GM23248 (cell line): ENCODE measurements at places on chromosomes 6 and 20.

DNA sequence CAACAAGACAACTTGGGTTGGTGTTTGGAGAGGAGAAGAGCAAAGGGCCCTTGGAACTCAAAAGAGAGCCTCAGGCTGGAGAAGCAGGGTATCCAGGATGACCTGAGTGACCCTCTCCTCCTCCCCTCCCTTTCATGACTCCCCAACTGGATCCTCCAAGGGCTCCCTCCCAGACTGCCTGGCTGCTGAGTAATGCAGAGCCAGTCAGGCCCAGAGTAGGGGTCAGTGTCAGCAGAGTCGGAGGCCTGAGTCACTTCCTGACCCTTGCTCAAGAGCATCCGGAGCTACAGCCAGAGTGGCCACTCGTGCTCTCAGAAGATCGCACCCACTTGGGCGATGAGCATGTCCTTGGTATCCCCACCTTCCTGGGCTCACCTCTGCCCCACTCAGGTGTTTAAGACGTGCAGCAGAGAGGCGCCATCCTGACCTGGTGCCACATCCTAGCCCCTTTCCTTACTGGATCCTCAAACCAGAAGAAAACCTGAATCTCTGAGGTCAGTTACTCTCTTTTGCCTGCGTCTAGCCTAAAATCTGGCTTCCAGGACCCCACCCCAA, 2.8 kb upstream of the MAPK13 start:
- DNase-seq: peak; percentile 94

- no peak for DNase-seq
Observed at GRCh38 chr6:106563614-106564013, 65.7 kb downstream of the RTN4IP1 start.

- peak; percentile 14 for DNase-seq
Observed at GRCh38 chr6:113017353-113017752, 670.2 kb downstream of the RFPL4B start.

GRCh38 chr6:17125407-17125806, 23.6 kb downstream of the STMND1 start:
- no peak for DNase-seq

DNA sequence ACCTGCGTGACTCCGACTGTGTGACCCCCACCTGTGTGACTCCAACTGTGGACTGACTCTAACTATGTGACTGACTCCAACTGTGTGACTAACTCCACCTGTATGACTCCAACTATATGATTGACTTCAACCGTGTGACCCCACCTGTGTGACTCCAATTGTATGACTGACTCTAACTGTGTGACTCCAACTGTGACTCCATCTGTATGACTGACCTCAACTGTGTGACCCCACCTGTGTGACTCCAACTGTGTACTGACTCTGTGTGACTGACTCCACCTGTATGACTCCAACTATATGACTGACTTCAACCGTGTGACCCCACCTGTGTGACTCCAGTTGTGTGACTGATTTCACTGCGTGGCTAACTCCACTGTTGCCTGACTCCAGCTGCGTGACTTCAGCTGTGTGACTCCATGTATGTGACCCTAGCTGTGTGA, 38.6 kb downstream of the SYNJ2 start:
- DNase-seq: no peak

DNA sequence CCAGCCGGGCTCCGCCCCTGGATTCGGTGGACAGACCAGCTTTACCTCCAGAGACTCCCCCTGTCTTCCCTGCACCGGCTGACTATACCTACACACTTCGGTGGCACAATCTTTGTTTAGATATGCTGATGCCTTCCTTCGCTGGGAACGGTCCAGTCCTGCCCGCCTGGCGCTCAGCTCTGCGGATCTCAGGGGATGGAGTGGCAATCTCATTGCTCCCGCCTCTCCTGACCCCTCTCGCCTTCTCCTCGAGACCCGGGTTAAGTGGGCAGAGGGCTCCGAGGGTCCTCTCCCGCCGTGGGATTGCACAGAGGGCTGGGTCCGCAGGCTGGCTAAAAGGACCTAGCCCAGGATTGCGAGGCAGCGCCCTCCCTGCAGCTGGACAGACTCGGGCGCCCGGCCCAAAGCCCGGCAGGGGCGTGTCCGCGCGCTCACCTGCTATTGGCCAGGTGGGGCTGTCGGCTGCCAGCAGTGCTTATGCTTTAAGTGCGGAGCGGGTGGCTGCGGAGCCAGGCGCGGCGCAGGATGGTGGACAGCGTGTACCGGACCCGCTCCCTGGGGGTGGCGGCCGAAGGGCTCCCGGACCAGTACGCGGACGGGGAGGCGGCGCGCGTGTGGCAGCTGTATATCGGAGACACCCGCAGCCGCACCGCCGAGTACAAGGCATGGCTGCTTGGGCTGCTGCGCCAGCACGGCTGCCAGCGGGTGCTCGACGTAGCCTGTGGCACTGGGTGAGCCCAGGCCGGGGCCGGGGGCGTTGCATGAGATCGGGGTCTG, at the start of gene GNMT:
Gene GNMT (plus strand): TSS at position 512 of the 777 bp plus-strand sequence. CDS start 14 bp downstream, at position 526.
- peak; percentile 55 for DNase-seq

DNA sequence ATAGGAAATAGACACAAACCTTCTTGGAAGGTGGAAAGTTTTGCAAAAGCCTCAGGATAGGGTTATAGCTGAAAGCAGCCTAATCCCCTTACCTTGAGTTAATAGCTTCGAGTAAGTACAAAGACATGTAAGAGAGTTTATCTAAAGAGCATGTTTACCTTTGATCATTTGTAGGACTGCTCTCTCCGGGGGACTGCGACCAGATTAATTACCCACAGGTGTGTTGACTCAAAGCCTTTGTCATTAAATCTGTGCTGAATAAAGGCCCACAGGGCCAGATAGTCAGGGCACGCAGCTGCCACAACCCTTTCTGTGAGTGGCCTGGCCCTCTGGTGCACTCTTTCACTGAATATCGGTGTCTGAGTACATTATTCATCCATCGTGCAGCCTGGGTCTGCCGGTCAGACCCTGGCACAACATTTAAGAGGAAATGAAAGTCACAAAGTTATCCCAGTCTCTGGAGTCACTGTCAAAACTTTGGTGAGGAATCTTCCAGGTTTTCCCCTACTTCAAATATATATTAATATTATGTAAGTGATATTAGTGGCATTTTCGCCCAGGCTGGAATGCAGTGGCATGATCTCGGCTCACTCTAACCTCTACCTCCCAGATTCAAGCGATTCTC, 5.4 kb upstream of the MICA start:
- peak; percentile 18 for DNase-seq

GRCh38 chr6:90008908-90009501, 114.7 kb downstream of the GJA10 start:
- DNase-seq: peak; percentile 56

DNA sequence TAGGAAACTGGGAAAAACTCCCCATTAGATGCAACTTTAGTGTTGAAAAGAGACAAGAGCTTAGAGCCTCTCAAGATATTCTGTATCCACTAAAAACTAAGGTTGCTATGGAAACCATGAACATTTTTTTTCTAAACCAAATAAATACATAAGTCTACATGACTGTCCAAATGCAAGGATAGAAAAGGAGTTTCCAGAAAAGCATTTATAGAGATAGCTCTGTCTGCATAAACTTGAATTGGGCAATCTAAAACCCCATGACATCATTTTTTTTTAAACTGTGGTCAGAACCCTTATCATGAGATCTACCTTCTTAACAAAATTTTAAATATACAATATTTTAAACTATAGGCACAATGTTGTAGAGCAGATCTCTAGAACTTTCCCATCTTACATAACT, 36.4 kb upstream of the FAM83B start:
- no peak for DNase-seq

GRCh38 chr6:132369526-132369925, 31.7 kb downstream of the MOXD1 start:
- DNase-seq: peak; percentile 95

DNA sequence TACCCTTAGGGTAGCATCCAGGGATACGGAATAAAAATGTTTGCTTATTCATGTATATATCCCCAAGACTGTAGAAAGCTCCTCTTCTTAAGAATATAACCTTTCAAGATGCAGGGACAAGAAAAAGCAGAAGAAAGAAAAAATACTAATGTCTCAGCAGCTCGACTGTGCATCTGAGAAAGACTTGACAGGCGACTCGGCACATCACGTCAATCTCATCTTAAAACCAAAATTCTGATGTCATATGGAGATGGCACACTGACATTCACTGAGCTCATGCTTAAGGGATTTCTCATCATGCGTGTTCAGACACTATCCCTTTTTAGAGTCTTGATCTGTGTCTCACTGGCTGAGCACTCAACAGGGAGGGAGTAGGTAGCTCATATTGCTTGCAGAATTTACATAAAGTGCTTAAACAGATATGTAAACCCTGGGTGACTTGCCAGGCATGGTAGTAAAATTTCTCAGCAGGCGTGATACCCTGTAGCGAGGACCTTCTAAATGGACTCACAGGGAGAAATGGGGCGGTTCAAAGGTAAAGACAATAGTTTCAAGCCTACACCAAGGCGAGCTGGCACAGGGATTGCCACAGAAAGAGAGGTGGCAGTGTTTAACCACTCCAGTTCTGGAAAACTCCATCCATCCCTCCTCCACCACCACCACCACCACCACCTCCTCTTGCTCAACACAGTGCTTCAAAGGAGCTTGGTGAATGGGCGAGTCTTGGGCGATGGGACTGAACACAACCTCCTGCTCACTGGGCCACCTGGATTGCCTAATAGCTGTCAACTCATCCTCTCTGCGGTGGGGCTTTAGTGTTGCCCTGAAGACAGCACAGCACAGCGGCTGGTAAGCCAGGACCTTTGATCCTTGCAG, 330.5 kb downstream of the TFAP2A start:
- DNase-seq: no peak

- DNase-seq: peak; percentile 77
Observed at GRCh38 chr6:56292505-56293181, 45.3 kb upstream of the COL21A1 start.

GRCh38 chr6:13358511-13358910, 30.2 kb upstream of the TBC1D7 start:
- DNase-seq: no peak

- no peak for DNase-seq
Observed at GRCh38 chr6:119065382-119065781, 13.1 kb downstream of the FAM184A start.

GRCh38 chr6:73556836-73557235, 36.0 kb upstream of the EEF1A1 start:
- no peak for DNase-seq

GRCh38 chr6:56875961-56876360, 78.9 kb upstream of the BEND6 start:
- peak; percentile 87 for DNase-seq

GRCh38 chr6:100998111-100998510, 117.0 kb upstream of the ASCC3 start:
- DNase-seq: peak; percentile 21

- no peak for DNase-seq
Observed at GRCh38 chr6:27149150-27149549, 98.4 kb upstream of the PRSS16 start.

DNA sequence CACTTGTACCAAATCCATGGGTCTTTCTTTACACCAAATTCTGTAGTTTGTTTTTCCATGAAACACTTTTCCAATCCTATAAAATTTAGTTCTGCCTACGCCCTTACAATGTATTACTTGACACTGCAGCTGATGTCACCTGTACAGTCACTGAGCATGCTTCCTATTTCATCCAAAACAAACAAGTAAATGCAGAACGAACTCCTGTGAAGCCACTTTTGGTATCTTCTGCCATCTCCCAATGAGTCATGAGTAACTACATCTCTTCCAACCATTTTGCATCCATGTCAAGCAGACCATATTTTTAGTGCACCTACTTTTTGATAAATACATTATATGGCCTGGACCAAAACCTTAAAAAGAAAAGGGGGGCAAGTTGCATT, 42.4 kb downstream of the HDDC2 start:
- DNase-seq: peak; percentile 13

GRCh38 chr6:77383026-77383425, 80.3 kb downstream of the HTR1B start:
- DNase-seq: no peak

GRCh38 chr6:81977486-81977885, 225.0 kb upstream of the TENT5A start:
- DNase-seq: peak; percentile 61

DNA sequence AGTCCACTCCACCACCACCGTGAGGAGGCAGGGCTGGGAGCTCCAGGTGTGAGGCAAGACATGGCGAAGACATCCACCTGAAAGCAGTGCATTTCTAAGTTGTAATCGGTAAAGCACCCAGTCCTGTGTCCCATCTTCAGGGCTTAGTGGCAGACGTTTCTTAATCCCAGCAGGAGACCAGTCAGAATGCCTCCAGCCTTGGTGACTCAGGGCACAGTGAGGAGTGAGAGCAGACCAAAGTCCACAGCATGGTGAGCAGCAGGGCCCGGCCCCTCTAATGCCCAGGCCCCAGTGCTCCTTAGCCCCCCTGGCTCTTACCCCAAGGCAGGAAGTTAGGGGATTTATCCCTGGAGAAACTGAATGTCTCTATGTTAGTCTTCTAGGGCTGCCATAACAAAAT, 183.9 kb downstream of the SYNDIG1 start:
- DNase-seq: peak; percentile 80

GRCh38 chr20:53322651-53323050, 271.0 kb downstream of the ZNF217 start:
- DNase-seq: peak; percentile 37

DNA sequence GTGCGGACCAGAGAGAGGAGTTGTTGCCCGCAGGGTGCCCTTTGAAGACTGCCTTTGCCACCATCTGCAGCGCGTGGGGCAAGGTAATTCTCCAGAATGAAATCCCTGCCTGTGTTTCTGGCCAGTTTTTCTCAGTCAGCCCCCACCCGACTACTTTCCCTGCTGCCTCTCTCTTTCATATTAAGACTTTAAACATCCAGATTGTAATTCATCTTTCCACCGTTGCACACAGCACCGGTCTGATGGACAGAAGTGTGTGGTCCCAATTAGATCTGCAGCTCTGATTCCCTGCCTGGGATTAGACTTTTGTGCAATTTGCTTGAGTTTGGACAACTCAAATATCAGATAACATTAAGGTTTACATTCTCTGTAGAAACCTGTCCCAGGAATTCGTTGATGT, 489.0 kb downstream of the QKI start:
- DNase-seq: no peak
